ENCODE measurements at places on chromosomes 4 and X.

DNA sequence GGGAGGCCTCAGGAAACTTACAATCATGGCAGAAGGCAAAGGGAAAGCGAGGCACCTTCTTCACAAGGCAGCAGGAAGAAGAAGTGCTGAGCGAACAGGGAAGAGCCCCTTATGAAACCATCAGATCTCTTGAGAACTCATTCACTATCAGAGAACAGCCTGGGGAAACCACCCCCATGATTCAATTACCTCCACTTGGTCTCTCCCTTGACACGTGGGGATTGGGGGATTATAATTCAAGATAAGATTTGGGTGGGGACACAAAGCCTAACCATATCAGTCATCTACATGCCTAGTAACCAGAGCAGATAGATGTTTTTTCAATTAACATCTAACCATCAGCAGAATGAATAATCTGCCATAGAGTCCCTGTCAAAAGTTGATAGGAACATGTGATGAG lies 30.4 kb downstream of the FAM13A start:
- no peak for DNase-seq

GRCh38 chrX:77447653-77448569 lies 722 bp downstream of the FGF16 start:
- DNase-seq: no peak

DNA sequence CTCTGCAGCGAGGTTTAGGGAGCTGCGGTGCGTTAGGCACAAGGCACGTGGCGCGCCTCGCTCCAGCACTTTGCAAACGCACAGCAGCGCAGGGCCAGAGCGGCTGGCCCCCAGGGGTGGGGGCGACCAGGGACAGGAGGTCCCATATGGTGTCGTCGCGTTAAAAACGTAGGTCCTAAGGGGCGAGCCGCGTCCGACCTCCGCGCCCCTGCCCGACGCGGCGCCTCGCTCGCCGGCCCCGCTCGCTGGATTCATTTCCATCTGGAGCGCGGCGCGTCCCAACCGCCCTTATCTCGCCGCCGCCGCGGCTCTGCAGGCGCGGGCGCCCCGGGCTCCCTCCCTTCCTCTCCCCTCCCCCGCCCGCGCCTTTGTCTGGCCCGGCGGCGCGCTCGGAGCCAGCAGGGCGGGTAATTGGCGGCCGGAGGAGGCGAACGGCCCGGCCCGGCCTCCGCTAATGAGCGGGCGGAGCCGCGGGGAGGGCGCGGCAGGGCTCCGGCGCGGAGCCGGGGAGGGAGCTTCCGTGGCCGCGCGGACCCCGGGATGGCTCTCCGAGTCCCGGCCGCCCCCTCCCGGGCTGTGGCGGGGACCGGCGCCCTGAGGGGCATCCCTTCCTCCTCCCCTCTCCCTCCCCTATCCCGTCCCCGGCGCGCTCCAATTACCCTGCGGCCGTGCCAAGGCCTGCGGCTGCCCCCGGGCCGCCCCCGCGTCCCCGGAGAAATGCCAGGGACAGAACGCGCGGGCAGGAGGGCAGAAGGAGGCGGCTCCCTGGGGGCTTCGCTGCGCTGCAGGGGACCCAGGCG lies 409.0 kb downstream of the BCOR start:
- no peak for DNase-seq

DNA sequence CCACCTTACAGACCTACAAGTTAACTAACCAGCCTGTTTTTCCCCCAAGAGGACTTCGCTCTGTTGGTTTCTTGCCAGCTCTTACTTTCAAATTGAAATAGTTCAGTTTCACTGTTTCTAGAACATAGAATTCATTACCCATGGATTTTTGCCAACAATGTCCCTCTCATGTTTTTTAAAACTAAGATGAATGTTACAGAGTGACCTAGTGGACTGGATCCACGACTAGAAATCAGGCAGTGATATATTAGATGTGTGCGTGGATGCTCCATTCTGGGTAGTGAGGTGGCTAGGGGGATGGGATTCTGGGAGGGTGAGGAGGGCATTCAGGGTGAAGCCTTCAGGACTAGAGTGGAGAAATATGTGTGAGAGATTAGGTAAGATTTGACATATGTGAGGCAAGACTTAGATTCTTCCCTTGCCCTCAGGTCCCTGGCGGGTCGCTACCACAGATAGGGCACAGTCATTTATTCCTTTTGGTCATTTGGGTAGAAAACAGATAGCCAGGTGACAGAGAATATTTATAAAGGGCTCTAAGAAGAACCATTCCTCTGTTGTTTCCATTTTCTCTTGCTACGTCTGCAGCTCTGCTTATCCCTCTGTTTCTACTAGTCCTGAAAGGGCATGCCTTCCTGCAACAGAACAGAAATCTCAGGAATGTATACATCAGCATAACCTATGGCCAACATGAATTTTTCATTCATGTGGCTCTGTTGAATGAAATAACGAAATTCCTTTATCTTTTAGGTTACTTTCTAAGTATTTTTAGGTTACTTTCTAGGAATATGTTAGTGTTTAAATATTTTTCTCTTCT lies 15.4 kb upstream of the JADE1 start:
- DNase-seq: no peak
